Globus pallidus (tissue), 1 donor: ENCODE measurements at places on chromosomes 5 and 9.
A peak's percentile ranks its signal among the peaks of the same experiment; 100 is the strongest.

DNA sequence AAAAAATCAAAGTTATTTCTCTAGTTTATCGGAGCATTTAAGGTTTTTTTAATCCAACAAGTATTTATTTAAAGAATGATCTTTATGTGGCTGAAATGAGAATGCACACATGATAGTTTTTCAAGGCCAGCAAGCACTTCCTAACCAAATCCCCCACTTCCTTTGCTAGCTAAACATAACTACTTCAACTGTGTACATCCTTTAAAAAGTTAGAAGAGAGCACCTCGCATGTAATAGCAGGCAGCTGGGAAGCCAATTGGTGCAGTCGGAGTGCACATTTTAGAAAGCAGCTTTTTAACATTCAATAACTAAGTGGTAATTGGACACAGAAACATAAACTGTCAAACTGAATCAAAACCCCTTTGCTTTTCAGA, 245.7 kb downstream of the BNC2 start:
- no peak for DNase-seq

- no peak for DNase-seq
Observed at GRCh38 chr5:81359881-81360280, 34.1 kb downstream of the ACOT12 start.

- no peak for DNase-seq
Observed at GRCh38 chr9:100170085-100170484, 71.0 kb downstream of the INVS start.

- no peak for DNase-seq
Observed at GRCh38 chr9:4507306-4508130, 17.2 kb downstream of the SLC1A1 start.

DNA sequence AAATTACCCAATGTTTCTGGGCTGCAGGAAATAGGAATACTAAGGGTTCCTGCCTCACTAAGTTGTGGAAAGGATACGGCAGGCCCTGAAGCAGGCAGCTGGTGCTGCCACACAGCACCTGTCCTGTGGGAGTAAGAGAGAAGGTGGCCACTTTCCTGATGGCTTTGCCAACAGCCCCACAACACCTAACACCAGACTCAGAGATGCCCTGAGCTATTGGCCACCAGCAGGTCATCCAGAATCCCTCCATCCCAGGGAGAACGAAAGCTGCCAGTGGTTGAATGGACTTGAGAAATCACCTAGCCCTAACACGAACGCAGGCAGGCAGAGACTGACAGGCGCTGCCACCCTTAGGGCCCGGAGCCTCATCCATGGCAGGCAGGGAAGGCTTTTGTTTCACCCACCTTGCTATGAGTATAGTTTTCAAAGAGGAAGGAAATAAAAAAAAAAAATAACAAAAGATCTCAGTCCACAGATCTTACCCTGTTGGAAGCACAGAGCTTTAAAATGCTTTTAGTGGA, 82.2 kb downstream of the DCP2 start:
- no peak for DNase-seq

- peak; percentile 16 for DNase-seq
Observed at GRCh38 chr5:88092358-88092757, 176.3 kb downstream of the TMEM161B start.

DNA sequence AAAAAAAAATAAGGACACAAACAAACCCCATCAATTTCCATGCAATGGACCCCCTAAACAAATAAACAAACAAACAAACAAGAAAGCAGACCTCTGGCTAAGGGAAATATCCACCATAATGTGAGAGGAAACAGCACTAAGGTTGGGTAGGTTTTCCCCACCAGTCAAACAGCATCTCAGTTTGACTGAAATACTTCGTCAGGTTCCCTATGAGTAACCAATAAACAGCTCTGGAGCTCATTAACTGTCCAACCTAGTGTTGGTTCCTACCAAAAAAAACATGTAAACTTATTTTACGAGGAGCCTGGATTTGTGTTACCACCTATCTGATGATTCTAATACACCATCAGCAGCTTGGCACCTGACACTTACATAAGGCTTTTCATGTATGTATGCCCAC, 198.5 kb upstream of the TARS1 start:
- DNase-seq: no peak

GRCh38 chr5:138625134-138625533, 49.9 kb upstream of the HSPA9 start:
- DNase-seq: no peak

DNA sequence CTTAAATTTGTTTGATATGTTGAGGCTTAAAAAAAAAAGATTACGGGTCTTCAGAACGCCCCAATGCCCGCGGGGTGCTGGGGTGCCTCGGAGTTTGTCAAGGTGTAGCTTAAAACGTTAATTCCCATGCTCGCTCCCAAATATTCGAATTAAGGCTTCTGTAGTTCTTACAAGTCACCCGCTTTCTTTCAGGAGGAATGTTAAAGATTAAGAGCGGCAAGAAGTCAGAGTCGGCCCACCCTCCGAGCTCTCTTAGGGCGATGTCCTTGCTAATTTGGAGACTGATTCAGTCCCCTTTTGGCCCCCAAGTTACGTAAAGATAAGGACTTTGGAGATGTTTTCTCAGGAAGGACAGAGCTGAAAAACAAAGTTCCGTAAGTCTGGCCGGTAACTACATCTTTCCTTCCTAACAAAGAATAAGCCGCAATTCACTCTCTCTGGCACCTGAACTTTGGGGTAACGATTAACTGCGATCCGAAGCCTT, 746 bp upstream of the NPM1 start:
- DNase-seq: no peak

- no peak for DNase-seq
Observed at GRCh38 chr5:75384218-75384617, 47.2 kb downstream of the HMGCR start.

DNA sequence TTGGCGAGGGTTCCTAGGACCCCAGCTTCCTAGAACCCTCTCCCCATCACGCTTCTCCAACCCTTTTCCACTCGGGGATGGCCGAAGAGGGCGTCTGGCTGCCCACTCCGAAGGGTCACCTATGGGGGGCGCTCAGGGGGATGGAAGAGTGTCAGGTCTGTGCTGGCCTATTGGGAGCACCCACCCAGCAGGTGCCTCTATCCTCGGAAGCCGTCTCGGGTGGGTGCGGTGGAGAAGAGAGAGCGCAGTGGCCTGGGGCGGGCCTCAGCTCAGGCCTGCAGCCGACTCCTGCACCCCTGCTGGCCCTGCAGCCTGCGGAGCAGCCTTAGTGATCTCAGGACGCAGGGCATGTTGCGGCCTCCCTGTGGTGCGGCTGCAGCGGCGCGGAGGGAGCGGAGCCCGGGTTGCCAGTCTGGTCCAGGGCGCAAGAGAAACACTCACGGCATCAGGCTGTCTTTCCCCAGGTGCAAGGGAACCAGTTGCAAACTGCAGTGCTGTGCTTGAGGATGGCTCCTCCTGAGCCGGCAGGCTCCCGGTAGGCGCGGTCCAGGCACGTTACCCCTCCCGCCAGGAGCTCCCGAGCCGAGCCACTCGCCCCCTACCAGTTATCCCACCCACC, 1.5 kb upstream of the IRX2 start:
- no peak for DNase-seq

GRCh38 chr9:2602704-2603116, 18.9 kb upstream of the VLDLR start:
- no peak for DNase-seq

DNA sequence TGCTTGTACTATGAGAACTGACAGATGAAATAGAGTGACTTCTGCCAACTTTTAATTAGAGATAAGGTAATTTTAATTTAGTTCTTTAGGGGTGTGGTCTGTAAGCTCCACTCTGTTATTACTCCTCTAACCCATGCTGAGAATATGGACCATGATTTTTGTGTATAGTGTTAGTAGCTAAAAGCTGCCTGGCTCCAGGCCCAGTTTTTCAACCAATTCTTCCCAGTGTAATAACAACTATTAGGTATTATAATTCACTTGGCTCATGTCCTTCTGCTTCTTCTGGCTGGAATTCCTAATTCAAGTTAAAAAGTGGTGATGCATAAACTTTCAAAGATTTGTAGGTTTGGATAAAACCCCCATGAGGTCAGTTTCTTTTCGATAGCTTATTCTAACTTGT, 216.3 kb downstream of the ISL1 start:
- no peak for DNase-seq

GRCh38 chr5:4563400-4563799, 576.7 kb upstream of the ADAMTS16 start:
- no peak for DNase-seq

GRCh38 chr5:37889612-37890317, 49.9 kb upstream of the GDNF start:
- no peak for DNase-seq

GRCh38 chr5:14017904-14018303, 73.4 kb upstream of the DNAH5 start:
- DNase-seq: no peak

GRCh38 chr5:8410618-8411017, 541.7 kb downstream of the MTRR start:
- DNase-seq: peak; percentile 38

- DNase-seq: no peak
Observed at GRCh38 chr9:109616571-109617120, 118.5 kb upstream of the PTPN3 start.

GRCh38 chr9:97930972-97931371, 7.0 kb downstream of the HEMGN start:
- no peak for DNase-seq

- no peak for DNase-seq
Observed at GRCh38 chr5:43416803-43417394, 4.7 kb upstream of the CCL28 start.

DNA sequence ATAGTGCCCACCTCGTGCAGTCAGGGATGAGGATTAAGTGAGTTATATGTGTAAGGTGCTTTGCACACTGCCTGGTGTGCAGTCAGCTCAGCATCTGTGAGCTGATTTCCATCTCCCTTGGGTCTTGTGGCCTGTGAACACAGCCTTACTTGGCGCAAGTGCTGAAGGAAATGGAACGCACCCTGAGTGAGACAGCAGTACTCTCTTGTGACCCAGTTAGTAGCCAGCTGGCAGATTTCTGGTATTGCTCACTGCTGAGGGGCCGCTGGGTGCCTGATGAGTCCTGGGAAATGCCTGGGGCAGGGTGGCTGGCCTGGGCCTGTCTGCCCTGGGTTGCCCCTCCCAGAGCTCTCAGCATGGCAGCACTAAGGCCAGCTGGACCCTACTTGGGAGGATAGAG, 90.9 kb upstream of the BOD1 start:
- DNase-seq: peak; percentile 29

DNA sequence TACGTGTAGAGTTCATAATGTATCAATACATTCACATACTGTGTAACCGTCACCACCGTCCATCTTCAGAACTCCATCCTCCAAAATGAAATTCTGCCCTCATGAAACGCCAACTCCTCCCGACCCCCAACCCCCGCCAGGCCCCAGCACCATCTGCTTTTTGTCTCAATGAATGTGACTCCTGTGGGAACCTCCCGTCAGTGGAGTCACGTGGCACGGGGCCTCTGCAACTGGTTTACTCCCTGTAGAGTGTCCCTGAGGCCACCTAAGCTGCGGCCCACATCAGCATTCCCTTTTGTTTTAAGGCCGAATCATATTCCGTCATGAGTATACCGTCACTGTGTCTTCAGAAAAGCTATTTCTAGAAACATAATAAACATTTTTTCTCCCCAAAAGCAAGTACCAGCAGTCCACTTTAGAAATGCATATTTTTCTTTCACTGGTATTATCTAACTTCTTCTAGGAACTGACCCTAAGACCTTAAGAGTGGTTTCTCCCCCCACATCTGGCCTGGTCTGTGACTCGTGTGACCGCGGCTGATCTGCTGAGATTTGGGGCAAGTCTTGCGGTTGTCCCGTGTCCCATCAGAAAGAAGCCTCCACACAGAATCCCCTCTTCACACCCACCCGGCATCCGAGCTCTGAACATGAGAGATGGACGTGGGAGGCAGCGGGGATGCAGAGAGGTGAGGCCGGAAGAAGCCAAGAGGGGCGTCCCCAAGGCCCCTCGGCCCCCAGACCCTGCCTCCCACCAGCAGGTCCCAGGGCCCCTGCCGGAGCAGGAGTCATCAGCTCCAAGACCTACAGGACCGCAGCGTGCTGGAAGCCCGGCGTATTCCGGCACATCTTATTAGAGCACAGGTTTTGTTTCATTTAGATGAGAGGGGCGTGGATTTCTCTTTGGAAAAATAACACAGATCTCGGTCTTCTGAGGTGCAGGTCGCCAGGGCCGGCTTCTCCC, 38.3 kb downstream of the SLC6A3 start:
- DNase-seq: no peak

GRCh38 chr5:158175934-158176481, 317.1 kb upstream of the CLINT1 start:
- DNase-seq: no peak

DNA sequence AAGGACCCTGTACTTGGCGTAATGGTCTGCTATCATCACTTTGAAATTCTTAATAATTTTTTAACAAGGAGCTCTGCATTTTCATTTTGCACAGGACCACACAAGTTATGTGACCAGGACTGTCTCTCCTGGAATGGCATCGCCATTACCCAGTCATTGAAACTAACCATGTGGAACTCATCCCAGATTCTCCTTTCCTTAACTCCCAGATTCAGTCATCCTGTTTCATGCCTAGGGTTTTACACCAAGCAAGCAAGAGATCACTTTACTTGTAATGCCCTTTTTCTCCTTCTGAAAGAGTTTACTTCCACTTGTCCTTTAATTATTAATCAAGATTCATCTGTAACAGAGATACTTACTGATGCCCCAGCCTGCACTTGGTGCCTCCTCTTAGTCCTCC, 12.0 kb downstream of the FRMD3 start:
- DNase-seq: no peak

GRCh38 chr9:131276891-131277286, 579 bp upstream of the FAM78A start:
- DNase-seq: no peak

DNA sequence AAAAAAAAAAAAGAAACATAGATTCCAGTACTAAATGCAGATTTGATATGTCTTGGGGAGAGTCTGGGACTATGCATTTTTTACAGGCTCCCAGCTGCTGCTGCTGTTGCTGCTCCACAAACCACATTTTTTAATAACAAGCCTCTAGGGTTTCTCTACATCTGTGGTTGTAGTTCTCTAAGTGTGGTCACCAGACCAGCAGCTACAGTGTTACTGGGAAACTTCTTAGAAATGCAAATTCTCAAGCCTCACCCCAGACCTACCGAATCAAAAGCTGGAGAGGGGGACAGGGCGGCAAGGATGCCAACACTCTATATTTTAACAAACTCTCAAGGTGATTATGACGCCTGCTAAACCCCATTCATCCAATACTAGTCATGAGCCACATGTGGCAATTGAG, 293.4 kb upstream of the PTGER4 start:
- no peak for DNase-seq

- DNase-seq: no peak
Observed at GRCh38 chr9:71363286-71363961, 242.0 kb upstream of the TRPM3 start.

DNA sequence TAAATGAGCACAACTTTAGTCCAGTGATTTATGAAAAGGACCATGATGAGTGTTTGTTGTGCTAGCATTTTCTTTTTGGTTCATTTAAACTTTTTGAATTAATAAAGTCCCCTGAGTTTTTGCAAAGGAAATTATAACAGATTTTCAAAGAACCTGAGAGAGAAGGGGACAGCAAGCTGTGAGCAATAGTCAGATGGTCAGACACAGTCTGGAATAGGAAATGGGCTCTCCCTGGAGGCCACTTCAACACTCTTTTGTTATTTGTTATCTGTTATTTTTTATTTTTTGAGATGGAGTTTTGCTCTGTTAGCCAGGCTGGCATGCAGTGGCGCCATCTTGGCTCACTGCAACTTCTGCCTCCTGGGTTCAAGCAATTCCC, 171.1 kb downstream of the ARHGEF28 start:
- DNase-seq: no peak
